ENCODE measurements at places on chromosomes 7 and 10. TPM values are rescaled to one million over a fixed set of nuclear protein-coding genes. Genes with fewer than 3 reads are reported as not detected.

DNA sequence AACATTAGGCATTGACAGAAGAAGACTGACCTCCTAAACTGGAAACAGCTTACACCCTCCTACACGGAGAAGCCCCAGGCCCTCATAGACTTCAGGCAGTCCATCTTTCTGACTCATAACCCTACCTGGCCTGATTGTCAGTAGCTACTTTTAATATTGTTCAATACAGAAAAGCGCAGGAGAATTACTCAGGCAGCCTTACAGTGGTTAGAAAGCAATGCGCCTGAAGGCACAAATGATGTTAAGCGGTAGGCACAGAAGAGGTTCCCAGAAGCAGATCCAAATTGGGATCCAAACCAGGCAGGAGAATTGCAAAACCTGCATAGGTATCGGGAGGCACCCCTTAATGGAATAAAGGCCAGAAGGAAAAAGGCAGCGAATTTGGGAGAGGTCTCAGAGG lies 5.4 kb upstream of the CYREN start:
- DNase-seq = no peak

DNA sequence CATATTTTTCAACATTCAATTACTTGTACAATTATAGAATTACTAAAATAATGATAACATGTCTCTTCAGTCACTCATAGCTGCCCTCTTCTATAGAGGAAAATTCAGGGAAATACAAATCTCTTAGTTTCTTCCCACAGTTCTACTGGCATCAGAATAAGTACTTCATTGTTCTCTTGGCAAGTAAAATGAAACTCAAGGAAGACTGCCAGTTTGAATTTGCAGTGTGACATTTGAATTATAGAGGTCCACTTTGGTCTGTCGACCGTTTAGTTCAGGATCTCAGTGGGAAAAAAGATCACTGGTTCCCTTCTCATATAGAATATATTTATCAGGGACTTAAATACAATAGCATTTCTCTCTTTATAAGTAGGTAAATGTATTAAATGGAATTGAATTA lies 114.5 kb downstream of the PON1 start:
- DNase-seq = peak; percentile 16

The SPDYE6 gene
- total RNA-seq = not detected

- DNase-seq = no peak
These were observed 17.6 kb upstream of the DDIT4 start for GRCh38 chr10:72255977-72256729.

GRCh38 chr10:32211046-32211363 lies 136.0 kb downstream of the EPC1 start:
- DNase-seq = no peak

DNA sequence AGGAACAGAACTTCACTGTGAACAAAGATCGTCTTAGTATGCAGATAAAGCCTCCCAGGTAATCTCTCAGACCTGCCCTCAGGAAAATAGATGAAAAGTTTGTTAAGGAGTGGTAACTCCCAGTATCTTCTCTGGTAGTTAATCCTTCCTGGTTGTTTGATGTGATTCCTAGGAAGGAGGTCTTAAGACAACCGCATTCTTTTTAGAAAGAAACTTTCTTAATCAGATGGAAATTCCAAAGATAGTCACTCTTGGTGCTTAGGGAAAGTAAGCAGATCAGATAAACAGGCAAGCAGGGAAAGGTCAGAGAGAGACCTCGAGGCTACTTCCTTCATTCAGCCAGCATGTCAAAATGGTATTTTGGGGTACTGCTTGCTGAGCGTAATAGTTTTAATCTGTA lies 30.5 kb upstream of the ARMC3 start:
- no peak for DNase-seq

The PLXDC2 gene
- 12.3 TPM for total RNA-seq

The CRPPA gene
- 1.5 TPM for total RNA-seq

The HHEX gene
- total RNA-seq = 3.5 TPM

The CHAT gene
- total RNA-seq = not detected

The EIF3B gene
- 139 TPM for total RNA-seq

The ABCF2 gene
- total RNA-seq = 46.4 TPM

The COA1 gene
- 39.6 TPM for total RNA-seq

The TWIST1 gene
- 31.2 TPM for total RNA-seq

GRCh38 chr7:138873220-138873892 lies 75.4 kb upstream of the ATP6V0A4 start:
- no peak for DNase-seq

DNA sequence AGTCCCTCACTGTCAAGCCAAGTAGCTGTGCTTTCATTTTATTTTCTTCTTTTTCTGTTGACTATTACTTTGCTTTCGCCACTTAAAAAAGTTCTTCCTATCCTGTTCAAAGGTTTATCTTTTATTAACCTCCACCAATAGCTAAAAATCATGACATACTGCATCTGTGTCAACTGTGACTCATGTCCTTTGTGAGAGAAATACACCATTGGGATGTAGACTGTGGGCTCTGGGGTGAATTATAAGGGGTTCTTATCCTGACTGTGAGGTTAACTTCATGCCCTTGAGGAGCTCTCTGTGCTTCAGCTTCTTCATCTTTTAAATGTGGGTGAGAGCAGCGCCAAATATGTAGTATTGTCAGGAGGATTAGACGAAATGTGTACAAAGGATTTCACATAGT lies 71.9 kb upstream of the ANKRD30A start:
- no peak for DNase-seq

- DNase-seq = no peak
These were observed 1.5 kb downstream of the PDLIM1 start for GRCh38 chr10:95289003-95289920.

- peak; percentile 75 for DNase-seq
These were observed 42.6 kb upstream of the CC2D2B start for GRCh38 chr10:95864906-95865813.

DNA sequence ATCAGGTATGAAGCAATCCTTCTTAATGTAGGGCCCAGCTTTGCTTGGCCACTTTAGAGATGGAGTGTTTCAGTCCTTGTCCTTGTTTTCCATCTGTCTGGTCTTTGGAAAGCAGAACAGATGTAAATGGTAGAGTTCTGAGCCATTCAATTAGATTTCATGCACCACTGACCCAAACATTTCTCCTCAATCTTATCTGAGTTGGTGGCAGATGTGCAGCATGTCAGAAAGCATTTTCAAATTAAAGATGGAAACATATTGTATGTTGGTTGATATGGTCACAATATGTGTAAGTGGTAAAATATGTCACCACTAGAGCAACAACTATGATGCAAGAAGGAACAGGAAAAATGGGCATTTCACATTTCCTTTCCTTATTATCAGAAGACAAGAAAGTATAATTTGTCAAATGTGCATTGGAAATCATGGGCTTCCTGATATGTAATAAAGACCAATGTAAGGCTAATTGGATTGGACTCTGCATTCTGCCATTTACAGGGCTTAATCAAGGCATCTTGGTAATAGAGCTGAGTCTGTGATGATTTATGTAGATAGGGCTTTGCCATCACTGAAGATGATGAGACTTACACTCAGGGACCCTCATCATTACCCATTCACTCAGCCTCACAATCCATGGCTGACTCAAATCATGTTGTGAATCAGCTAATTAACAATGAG lies 750.7 kb downstream of the NRG3 start:
- no peak for DNase-seq

DNA sequence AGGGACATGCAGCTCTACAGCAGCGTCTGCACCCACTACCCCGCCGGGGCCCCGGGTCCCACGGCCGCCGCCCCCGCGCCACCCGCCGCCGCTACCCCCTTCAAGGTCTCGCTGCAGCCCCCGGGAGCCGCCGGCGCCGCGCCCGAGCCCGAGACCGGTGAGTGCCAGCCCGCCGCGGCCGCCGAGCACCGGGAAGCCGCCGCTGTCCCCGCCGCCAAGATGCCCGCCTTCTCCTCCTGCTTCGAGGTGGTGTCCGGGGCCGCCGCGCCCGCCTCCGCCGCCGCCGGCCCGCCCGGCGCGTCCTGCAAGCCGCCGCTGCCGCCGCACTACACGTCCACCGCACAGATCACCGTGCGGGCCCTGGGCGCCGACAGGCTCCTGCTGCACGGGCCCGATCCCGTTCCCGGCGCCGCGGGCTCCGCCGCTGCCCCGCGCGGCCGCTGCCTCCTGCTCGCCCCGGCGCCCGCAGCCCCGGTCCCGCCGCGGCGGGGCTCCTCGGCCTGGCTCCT lies 631 bp downstream of the OTUD1 start:
- no peak for DNase-seq

GRCh38 chr10:6269953-6270867 lies 67.5 kb downstream of the PFKFB3 start:
- DNase-seq = peak; percentile 40

DNA sequence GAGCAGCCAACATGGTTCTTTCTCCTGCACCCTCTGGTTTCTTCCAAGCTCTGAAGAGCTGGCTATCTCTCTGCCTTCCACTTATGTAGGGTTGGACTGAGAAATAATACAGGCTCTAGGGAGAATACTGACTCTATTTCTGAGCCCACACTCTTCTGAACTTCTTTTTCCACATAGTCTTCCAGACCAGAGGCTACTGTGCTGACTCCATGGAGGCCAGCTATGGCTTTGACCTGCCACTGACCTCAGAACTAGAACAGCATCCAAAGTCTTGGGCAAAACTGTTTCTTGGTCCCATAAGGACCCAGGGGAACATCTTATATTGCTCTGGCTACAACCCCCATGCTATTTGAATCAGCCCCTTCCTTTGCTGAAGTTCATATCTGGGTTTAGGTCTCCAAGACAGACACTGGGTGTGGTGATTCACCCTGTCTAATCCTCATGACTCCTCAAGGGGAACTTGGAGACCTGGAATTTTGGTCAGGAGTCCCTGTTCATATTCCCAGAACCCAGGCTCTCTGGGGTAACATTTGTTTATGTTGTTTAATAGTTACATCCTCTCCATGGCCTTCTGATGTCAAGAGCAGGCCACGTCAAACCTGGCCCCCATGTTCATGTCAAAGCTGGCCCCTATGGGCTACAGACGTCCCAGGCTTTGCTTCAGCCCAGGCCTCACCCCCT lies 12.1 kb upstream of the PLAU start:
- DNase-seq = peak; percentile 45

The CASTOR2 gene
- 10.9 TPM for total RNA-seq

The SERPINE1 gene
- total RNA-seq = 167 TPM

The PRKG1 gene
- total RNA-seq = 60.1 TPM

GRCh38 chr7:13627455-13627854 lies 362.0 kb downstream of the ETV1 start:
- no peak for DNase-seq

DNA sequence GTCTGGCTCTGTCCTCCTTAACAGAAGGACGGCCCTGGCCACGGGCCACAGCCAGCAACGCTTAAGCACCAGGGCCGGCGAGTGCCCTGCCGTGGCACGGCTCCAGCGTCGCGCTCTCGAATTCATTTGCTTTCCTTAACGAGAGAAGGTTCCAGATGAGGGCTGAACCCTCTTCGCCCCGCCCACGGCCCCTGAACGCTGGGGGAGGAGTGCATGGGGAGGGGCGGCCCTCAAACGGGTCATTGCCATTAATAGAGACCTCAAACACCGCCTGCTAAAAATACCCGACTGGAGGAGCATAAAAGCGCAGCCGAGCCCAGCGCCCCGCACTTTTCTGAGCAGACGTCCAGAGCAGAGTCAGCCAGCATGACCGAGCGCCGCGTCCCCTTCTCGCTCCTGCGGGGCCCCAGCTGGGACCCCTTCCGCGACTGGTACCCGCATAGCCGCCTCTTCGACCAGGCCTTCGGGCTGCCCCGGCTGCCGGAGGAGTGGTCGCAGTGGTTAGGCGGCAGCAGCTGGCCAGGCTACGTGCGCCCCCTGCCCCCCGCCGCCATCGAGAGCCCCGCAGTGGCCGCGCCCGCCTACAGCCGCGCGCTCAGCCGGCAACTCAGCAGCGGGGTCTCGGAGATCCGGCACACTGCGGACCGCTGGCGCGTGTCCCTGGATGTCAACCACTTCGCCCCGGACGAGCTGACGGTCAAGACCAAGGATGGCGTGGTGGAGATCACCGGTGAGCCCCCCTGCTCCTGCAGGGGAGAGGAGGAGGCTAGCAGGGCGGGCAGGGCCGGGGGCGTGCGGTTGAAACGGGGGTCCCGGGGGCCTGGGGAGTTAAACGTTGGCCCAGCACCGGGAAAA lies at the start of gene HSPB1:
TSS of gene HSPB1 (plus strand) at position 327 of the 855 bp plus-strand sequence. CDS start at position 367, 40 bp downstream.
- DNase-seq = peak; percentile 89

The ANXA8L1 gene
- total RNA-seq = not detected

DNA sequence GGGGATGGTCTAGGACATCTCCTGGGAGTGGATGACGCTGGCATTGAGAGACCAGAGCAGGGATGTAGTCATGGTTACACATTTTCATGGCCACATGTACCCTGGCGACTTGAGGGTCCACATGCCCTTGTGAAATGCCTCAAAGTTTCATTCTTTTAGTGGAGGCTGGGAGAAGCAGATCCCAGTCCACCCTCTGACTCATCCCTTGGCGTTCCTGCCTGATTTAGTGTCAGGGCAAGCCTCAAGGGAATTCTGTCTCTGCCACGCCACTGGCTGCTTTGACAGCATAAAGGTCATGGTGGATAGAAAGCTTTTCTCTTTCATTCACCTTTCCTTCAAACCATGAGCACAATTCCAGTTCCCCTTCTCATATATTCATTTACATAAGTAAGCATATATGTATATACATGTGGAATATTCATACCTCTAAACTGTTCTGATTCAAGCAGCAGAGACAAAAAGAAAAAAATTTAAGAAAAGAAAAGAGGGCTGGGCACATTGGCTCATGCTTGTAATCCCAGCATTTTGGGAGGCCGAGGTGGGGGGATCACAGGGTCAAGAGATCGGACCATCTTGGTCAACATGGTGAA lies 21.8 kb upstream of the KIF5B start:
- peak; percentile 75 for DNase-seq

DNA sequence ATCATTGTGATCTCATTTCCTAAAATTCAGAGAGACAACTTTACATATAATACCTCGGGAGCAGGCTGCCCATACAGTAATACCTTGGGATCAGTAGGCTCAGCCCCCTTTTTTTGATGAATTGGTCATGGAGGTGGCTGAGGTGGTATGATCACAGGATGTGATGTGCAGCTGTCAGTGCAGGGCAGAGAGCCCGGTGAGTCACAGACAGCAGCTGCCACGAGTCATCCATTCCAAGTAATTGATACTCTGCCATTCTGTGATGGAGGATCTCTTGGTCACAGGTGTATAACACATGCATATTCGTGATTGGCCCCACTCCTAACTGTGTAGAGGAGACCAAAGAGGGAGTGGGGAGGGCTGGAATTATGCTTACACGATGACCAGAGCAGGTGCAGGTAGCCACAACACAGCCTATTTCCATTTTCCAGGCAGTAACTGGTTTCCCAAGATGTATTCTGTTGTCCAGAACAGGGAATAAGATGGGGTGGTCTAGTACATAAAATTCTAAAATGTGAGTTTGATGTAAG lies 14.1 kb downstream of the NRCAM start:
- no peak for DNase-seq
